ENCODE measurements at places on chromosomes 2 and 18.

DNA sequence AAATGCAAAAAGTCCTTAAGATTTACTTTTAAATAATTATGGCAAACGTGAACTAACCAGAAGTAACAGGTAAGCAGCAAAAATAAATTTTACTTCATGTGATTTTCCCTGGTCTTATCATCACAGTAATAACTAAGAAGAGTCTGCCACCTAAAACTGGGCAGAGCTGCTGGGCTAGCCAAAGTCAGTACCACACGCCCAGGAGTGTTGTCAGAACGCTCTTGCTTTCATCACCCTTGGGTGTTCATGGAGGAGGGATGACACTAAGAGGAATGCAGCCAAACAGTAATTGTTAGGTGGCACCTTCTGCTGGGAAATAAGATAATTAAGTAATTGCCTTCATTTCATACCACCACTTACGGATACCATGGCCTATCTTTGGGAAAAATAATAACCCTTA, 92.0 kb upstream of the NEUROD1 start:
- no peak for DNase-seq

GRCh38 chr2:80007777-80008503, 296.6 kb downstream of the LRRTM1 start:
- DNase-seq: no peak

DNA sequence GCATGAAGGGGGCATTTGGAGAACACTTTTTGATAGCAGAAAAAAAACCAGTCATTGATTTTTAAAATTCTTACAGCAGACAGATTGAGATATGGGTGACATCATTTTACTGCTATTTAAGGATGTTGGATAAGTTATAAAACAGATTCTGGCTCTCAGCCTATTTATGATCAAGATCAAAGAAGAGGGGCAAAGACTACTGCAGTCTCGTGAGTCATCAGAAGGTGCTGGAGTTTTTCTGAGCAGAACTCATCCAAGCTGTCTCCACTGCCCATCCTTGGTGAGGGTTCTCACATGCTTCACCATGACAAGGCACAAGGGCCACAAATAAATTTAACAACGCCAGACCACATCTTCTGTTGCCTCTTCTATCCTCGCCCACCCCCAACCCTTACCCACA, 58.8 kb downstream of the ST6GAL2 start:
- DNase-seq: no peak

GRCh38 chr18:63284827-63285733, 34.5 kb downstream of the BCL2 start:
- DNase-seq: no peak

DNA sequence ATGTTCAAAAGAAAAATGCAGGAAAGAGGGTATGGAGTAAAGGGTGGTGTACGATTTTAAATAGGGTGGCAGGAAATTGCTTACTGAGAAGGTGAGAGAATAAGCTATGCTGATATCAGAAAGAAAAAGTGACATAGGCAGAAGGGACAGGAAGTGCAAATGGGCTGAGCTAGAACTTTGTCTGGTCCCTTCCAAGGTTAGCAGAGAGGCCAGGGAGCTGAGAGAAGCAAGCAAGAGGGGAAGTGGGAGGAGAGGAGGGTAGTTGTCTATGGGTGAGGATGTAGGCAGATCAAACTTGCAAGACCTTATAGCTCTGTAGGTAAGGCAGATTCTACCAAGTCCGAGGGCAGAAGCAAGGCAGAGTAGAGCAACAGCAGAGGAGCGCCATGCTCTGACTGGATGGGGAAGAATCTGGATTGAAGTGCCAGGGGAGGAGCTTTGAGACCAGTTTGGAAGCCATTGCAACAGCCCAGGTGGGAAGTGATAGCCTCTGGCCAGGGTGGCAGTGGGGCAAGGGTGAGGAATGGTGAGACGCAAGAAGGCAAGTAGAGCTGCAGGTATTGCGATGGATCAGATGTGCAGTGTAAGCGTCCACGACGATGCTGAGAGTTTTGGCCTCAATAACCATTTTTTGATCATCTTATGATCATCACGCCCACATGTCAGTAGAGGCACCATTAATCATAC, 134.4 kb upstream of the APCDD1 start:
- DNase-seq: no peak

Measured in stimulated activated CD4-positive, alpha-beta T cell treated with anti-CD3 and anti-CD28 coated beads, Interleukin-4, amount 100 ng/mL, for 1 hour (primary cell).